ENCODE measurements at places on chromosomes 1 and 21.
A peak's percentile ranks its signal among the peaks of the same experiment; 100 is the strongest.

DNA sequence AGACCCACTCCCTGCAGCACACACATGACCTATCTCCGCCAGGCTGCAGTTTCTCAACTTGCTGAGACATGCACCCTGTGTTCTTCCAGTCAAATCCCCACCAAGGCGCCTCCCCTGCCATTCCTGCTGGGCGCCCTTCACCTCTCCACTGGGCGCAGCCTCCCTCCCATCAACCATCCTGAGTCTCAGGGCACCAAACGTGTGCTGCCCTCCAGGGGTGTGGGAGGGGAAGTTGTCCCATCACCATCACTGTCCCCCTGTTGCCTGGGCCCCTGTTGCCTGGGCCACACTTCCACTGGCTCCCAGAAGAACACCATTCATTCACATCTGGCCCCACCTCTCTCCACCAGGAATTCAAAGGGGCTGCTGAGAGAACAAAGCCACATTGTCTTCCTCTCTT lies 44.9 kb upstream of the EFHD2 start:
- DNase-seq: no peak

GRCh38 chr1:60989749-60990713 lies 92.3 kb upstream of the NFIA start:
- DNase-seq: peak; percentile 47

- no peak for DNase-seq
These were observed 29.3 kb downstream of the C1orf141 start for GRCh38 chr1:67105508-67105907.

DNA sequence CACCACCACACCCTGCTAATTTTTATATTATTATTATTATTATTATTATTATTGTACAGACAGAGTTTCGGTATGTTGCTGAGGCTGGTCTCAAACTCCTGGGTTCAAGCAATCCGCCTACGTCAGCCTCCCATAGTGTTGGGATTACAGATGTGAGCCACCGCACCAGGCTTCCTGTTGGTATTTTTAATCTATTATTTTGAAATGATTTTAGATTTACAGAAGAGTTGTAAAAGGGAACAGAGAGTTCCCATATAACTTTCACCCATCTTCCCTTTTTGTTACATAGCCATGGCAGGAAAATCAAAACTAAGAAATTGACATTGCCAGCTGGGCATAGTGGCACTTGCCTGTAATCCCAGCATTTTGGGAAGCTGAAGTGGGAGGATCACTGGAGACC lies 42.9 kb upstream of the CITED4 start:
- no peak for DNase-seq

- DNase-seq: no peak
These were observed 159.9 kb upstream of the POGK start for GRCh38 chr1:166679369-166679768.

- no peak for DNase-seq
These were observed 63.0 kb upstream of the ANGPTL1 start for GRCh38 chr1:178933709-178934490.

GRCh38 chr1:931380-932172 lies 7.9 kb downstream of the SAMD11 start:
- no peak for DNase-seq

DNA sequence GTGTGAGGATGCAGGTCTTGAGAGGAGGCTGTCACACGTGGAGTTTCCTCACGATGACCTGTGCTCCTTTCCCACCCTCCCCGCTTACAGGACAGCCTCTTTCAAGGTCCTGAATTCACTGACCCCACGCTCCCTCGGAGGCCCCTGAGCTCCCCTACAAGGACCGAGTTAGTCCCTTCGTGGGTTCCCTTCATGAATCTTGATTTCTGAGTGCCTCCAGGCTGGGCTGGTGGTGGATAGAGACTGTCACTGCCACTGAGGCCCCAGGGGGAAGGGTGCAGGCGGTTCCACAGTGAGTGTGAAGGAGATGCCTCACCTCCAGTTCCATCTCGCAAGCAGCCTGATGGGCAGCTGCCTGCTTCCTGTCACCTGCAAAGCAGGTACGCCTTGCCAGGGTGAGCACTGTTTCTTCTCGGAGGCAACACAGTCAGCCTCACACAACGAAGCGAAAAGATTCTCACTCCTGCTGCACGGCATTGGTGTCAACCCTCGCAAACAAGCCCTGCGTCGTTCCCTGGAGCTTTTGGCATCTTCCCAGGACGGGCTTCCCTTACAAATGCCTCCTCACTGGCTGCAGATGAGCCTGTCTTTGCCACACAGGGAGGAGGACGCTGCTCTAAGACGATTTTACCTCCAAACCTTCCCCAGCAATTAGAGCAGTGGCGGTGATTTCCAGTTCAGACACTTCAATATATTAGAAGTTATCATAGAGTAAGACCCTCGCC lies 26.7 kb upstream of the PCP4 start:
- DNase-seq: no peak

GRCh38 chr1:224317383-224318045 lies 12.5 kb downstream of the NVL start:
- no peak for DNase-seq

DNA sequence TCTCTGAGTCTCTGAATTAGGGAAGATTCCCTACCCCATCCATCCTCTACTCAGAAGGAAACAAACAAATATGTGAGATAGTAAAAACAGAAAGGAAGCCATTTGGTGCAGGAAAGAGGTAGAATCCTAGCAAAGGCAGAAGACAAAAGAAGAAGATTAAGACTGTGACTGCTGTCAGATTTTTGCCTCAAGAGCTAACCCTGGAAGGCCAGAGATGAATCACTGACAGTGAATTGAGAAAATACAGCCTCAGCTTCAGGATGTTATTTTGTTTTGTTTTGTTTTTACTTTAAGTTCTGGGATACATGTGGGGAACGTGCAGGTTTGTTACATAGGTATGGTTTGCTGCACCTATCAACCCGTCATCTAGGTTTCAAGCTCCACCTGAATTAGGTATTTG lies 31.7 kb downstream of the DSTYK start:
- no peak for DNase-seq

GRCh38 chr1:210323957-210324356 lies 4.7 kb upstream of the HHAT start:
- no peak for DNase-seq

- DNase-seq: no peak
These were observed 40.8 kb upstream of the MPZL1 start for GRCh38 chr1:167681024-167681423.

Data from hepatocyte (in vitro differentiated cells).